NB4 (cell line): ENCODE measurements at places on chromosomes 2 and 18.

DNA sequence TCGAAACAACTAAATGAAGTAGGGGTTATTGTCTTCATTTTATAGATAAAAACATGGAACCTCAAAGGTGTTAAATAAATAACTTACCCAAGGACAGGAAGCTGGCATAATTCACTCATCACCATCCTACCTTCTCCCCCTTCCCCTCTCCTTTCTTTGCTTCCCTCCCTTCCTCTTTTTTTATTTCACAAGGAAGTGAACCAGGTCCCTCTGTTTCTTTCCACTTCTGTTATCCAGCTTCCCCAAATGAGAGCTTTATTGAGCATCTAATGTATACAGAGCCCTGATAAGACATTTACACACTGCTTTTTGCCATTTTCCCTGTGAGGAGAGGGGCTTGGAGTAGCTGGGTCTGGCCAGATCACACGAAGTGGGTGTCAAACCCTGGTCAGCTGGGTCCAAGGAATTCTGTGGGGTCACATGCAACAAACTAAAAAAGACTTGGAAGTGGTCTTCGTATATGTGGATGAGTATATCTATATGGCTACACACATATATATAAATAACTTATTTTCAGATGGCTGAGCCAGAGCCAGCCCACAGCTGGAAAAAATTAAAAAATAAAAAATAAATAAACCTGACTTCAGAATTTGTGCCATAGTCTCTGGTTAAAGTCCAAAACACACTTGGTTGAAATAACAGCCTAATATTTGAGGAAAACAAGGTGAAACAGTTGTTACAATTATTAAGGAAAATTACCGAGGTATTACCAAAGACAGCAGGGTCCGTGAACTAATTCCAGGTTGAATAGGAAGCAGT lies 49.3 kb upstream of the FOSL2 start:
- peak; percentile 54 for DNase-seq

GRCh38 chr2:164906947-164907346 lies 48.4 kb downstream of the SLC38A11 start:
- no peak for DNase-seq

GRCh38 chr2:29202819-29203495 lies 87.7 kb downstream of the CLIP4 start:
- no peak for DNase-seq

- DNase-seq: no peak
Measured at GRCh38 chr18:9354256-9354655, 19.7 kb downstream of the TWSG1 start.

- DNase-seq: no peak
Measured at GRCh38 chr2:209505410-209505809, 81.6 kb downstream of the MAP2 start.

- DNase-seq: no peak
Measured at GRCh38 chr18:35071819-35072247, 30.6 kb downstream of the MAPRE2 start.

DNA sequence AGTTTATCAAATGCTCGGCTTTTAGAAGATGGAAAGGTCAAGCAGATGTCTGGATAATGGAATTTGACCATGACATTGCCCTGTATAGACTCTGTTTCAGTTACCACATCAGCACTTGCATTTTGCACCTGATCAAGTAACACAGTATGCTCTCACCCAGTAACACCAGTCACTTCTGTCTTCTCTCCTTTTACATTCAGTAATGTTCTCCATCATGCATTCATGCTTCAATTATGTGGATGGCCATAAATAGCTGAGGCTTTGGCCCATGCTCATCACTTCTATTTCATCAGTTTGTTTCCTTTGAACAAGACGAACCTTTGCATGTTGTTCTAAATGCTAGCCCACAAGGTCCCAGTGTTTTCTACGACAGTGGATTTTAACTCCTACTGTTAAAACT lies 322.9 kb upstream of the ACVR2A start:
- no peak for DNase-seq

DNA sequence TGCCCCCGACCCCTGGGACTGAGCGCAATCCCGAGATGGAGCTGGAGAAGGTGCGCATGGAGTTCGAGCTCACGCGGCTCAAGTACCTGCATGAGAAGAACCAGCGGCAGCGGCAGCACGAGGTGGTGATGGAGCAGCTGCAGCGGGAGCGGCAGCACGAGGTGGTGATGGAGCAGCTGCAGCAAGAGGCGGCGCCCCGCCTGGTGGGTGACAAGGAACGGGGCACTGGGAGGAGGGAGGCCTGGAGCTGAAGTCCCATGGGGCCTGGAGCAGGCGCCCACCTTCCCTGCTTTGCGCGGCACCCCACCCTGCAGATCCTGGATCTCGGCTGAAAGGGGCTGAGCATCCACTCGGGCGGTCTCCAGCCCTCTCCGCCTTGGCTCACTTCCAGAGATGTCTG lies 1.2 kb downstream of the TMEM247 start:
- no peak for DNase-seq

- DNase-seq: no peak
Measured at GRCh38 chr2:17543848-17544247, 3.4 kb downstream of the VSNL1 start.

- DNase-seq: peak; percentile 67
Measured at GRCh38 chr2:112542984-112543661, 858 bp downstream of the POLR1B start.

GRCh38 chr2:25343187-25343825 lies 1.6 kb upstream of the DNMT3A start:
- DNase-seq: no peak

DNA sequence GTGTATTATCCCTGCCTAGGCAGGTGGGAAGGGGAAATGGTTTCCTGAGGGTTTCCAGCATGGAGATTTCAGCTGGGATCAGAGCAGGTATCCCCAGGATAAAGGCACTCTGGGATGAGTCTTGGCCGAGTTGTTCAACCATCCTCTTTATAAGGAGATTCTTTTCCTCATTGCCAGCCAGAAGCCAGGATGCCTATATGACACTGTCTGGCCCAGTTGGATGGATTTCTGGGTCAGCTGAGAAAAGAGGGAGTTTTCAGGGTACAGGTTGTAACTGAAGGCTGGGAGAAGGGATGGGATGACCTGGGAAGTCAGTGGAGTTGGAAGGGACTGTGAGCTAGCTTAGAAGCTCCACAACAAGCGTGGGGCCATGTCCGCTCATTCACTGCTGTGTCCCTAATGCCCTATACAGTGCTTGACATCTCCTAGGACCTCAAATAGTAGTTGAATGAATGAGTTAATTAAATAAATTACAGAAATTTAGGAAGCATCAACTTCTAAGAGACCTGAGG lies 8.3 kb downstream of the RHOB start:
- DNase-seq: no peak

GRCh38 chr2:117702098-117702497 lies 112.4 kb upstream of the DDX18 start:
- no peak for DNase-seq

GRCh38 chr2:42053482-42053790 lies 5.6 kb downstream of the PKDCC start:
- no peak for DNase-seq

DNA sequence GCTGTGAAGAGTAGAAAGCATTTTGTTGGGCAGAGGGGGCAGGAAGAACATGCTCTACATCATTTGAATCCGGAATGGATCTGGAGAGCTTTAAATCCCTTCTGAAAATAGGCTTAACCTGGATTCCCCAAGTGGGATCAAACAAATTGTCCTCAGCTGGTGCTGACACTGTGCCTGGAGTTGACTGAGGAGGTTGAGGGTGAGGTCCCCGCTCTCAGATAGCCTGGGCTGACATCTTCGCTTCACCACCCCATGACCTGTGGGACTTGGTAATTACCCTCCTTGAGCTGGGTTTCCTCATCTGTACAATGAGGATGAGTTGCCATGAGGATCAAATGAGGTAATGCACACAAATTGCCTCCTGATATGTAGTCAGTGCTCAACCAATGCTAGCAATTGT lies 117.8 kb upstream of the SMAD2 start:
- no peak for DNase-seq

- DNase-seq: no peak
Measured at GRCh38 chr2:211454679-211455078, 898.3 kb downstream of the CPS1 start.

GRCh38 chr2:136376211-136376610 lies 258.3 kb upstream of the CXCR4 start:
- DNase-seq: no peak

GRCh38 chr18:75169411-75169810 lies 39.5 kb downstream of the PTGR3 start:
- no peak for DNase-seq

DNA sequence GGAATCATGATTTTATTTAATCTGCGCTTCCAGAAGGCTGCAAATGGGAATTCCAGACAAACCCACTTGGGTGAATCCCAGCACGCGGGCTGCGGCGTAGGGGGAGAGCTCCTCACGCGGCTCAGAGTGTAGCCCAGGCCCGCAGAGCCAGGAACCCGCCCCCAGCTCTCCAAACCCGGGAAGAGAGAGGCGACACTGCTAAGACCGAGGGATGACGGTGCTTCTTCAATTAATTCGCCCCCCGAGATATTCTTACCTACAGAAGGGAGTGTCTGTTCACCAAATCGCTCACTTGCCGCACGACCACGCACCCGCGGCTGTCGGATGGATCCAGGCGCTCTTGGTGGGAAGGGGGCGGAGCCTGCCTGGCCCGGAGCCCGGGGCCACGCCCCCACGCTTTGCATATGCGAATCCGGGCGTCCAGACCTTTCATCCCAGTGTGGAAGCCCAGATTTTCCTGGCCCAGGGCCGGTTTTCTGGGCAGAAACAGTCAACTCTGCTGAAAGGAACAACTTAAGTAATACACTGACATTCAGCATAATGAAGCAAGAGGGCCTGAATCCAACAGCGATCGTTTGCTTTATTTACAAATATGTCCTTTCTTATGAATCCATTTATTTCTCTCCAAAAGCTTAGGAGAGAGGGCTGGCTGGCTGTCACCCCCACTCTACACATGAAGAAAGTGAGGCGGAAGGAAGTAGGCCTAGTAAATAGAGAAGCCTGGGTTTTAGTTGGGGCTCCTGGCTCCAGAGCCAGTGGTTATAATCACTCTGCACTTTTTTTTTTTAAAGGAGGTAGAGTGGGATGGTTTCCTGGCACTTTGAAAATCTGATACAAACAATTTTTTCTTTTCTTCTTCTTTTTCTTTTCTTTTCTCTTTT lies at the start of gene SLC19A3:
Gene SLC19A3 (minus strand): TSS at position 342 of the 881 bp plus-strand sequence. CDS start 15,710 bp downstream, outside the sequence.
- DNase-seq: no peak

- DNase-seq: no peak
Measured at GRCh38 chr2:45823723-45824206, 172.3 kb downstream of the PRKCE start.

DNA sequence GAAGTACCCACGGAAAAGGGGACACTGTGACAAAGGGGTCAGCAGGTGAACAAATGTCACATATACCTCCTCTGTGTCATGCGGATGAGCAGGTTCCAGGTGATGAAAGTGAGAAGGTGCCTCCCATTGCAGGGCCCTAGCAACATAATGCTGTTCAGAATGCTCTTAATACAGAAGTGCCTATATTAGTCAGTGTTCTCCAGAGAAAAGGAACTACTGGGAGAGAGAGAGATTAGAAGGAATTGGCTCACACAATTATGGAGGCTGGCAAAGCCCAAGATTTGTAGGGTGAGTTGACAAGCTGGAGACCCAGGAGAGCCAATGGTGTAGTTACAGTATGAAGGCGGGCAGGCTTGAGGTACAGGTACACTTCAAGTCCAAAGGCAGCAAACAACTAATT lies 98.1 kb upstream of the CDC42EP3 start:
- DNase-seq: no peak

GRCh38 chr18:76390452-76391035 lies 104.5 kb downstream of the ZNF516 start:
- no peak for DNase-seq
